Cardiac muscle cell (in vitro differentiated cells and primary cell): ENCODE measurements at places on chromosomes 2 and 18. TPM values are rescaled to one million over a fixed set of nuclear protein-coding genes. Genes with fewer than 3 reads are reported as not detected.
A peak's percentile ranks its signal among the peaks of the same experiment; 100 is the strongest.

DNA sequence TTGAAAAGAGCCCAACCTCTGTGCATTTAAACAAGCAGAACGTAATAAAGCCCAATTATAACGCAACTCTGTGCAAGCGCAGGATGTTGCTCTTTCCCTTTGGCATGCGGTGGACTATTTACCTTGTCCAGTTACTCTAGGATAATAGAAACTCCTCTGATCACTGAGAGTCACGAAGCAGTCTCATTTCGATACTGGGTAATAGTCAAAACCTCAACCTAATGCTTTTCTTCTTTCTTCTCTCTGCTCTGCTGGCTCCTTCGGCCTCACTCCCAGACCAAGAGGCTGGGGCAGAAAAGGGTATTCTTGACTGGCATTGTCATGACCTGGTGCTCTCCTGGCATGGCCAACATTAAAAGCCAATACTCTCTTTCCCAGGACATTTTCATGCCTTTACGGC, 89.7 kb upstream of the GCFC2 start:
- H3K36me3 ChIP-seq = no peaks in the 10 kb centered on the region
- H3K4me1 ChIP-seq = no peaks in the 10 kb centered on the region
- H3K27ac ChIP-seq = no peak overlapping the region
- no peak overlapping the region for H3K4me3 ChIP-seq
- DNase-seq = no peak

DNA sequence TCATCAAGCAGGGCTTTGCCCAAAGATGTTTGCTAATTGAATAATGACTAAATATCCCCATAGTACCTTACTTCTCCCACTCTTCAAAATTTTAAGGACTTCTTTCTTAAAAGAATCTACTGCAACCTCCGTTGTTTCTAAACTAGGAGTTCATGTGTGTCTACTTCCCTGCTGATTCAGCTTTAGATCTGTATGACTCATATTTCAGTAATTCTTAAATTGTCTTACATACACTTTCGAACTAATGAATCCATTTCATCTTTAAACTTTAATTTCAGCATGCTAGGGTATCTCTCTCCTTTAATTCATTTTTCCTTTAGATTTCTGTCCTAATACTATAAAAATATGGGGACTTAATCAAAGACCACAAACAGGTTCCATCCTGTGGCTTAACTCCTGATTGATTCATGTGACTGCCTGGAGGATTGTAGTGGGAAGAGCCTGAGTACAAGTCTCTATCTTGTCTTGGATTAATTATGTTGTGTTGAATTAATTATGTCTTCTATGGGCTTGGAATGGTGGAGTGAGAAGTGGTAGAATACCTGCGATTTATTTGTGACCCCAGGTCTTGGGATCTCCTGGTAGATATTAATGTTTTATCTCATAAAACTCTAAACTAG, 24.9 kb upstream of the COL5A2 start:
- no peaks in the 10 kb centered on the region for H3K36me3 ChIP-seq
- H3K27ac ChIP-seq = no peak overlapping the region
- H3K4me1 ChIP-seq = no peaks in the 10 kb centered on the region
- no peaks in the 10 kb centered on the region for H3K27me3 ChIP-seq

- no peaks in the 10 kb centered on the region for H3K4me1 ChIP-seq
- no peak for DNase-seq
- no peak overlapping the region for H3K27ac ChIP-seq
- H3K4me3 ChIP-seq = no peak overlapping the region
- no peaks in the 10 kb centered on the region for H3K27me3 ChIP-seq
- no peaks in the 10 kb centered on the region for H3K36me3 ChIP-seq
Measured at GRCh38 chr18:62033756-62034155, 140.9 kb upstream of the RNF152 start.

The ANKRD30BL gene
- polyA plus RNA-seq = not detected in 2 replicates

The PLB1 gene
- polyA plus RNA-seq = 0.25 and 1.1 TPM in 2 replicates

- H3K27ac ChIP-seq = no peak overlapping the region
- DNase-seq = no peak
- peaks cover 4% of the 10 kb centered on the region for H3K36me3 ChIP-seq
- no peak overlapping the region for H3K4me3 ChIP-seq
- H3K4me1 ChIP-seq = no peaks in the 10 kb centered on the region
Measured at GRCh38 chr2:24287171-24287570, 73.2 kb downstream of the ITSN2 start.

- H3K4me3 ChIP-seq = no peak overlapping the region
- no peak for DNase-seq
- peaks cover 27% of the 10 kb centered on the region for H3K4me1 ChIP-seq
Measured at GRCh38 chr2:8481463-8482009, 200.3 kb upstream of the ID2 start.

DNA sequence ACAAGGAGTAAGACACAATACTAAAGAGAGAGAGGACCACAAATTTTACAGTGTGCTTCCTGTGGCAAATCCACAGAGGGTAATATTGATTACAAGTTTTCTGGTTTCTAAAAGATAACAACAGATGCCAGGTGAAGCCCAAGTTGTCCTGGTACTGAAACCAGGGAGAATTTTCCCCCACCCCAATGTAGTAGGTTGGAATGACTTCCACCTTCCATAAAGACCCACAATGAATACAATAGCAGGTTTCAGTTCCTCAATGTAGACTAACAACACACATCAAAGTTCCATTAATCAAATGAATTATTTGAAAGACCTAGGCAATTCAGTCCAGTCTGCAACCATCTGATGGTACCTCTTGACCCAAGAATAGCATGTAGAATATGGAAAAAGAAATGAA, 44.0 kb upstream of the TMEM247 start:
- no peaks in the 10 kb centered on the region for H3K27me3 ChIP-seq
- no peak overlapping the region for H3K27ac ChIP-seq
- DNase-seq = no peak
- H3K4me3 ChIP-seq = no peak overlapping the region
- H3K36me3 ChIP-seq = no peaks in the 10 kb centered on the region

- H3K4me1 ChIP-seq = peaks cover 7% of the 10 kb centered on the region
- DNase-seq = no peak
- H3K4me3 ChIP-seq = no peak overlapping the region
- no peak overlapping the region for H3K27ac ChIP-seq
- no peaks in the 10 kb centered on the region for H3K36me3 ChIP-seq
Measured at GRCh38 chr2:223524066-223524465, 78.1 kb downstream of the SCG2 start.

The SCYGR1 gene
- not detected in 2 replicates for polyA plus RNA-seq

DNA sequence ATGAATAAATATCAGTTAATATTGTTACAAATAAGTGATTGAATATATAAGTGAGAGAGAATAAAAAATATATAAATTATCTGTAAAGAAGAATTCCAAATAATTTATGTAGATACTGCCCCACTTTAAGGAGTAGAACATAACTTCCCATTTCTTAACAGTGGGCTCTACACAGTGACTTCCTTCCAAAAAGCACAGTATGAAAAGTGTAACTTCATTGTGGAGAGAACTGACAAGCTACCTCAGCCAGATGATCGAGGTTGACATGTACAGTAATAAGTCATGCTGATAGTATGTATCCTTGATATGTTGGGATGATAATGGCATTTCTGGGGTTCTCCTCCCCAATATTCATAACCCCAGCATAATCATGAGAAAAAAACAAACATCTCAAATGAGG, 191.9 kb upstream of the FN1 start:
- no peak overlapping the region for H3K27ac ChIP-seq
- DNase-seq = no peak
- H3K36me3 ChIP-seq = no peaks in the 10 kb centered on the region
- H3K27me3 ChIP-seq = no peaks in the 10 kb centered on the region
- H3K4me3 ChIP-seq = no peak overlapping the region

- DNase-seq = no peak
- no peaks in the 10 kb centered on the region for H3K36me3 ChIP-seq
- no peak overlapping the region for H3K4me3 ChIP-seq
- H3K4me1 ChIP-seq = peaks cover 20% of the 10 kb centered on the region
- H3K27ac ChIP-seq = peak overlapping the region; percentile 94
Measured at GRCh38 chr18:74797577-74798151, 200.0 kb downstream of the ZNF407 start.

- no peak for DNase-seq
- no peaks in the 10 kb centered on the region for H3K36me3 ChIP-seq
- no peak overlapping the region for H3K4me3 ChIP-seq
- H3K4me1 ChIP-seq = no peaks in the 10 kb centered on the region
- H3K27ac ChIP-seq = no peak overlapping the region
Measured at GRCh38 chr2:26043862-26044696, 10.2 kb downstream of the RAB10 start.

DNA sequence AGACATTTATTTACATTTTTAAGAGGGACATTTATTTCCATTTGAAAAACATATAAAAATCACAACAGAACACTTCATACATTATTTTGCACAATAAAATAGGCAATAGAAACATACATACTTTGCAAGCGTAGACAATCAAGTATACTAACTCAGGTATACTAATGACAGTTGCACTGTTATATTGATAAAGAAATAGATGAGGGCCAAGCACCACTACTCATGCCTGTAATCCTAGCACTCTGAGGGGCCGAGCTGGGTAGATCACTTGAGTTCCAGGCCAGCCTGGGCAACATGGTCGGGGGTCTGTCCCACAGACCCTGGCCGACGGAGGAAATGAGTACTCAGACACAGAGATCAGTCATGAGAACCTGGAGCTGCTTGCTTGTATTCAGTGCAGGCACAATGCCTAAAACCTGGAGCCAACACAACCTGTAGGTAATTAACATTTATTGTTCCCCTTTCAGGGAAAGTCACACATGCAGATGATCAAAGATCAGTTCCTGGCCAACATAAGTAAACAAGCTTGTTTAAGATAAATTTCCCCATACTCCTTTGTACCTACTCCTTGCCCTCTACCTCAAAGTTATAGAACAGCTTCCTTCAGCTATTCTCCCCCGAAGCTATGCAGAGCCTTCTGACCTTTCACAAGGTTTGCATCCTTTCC, 1960.2 kb downstream of the SUCLG1 start:
- H3K36me3 ChIP-seq = no peaks in the 10 kb centered on the region
- no peak overlapping the region for H3K27ac ChIP-seq
- no peaks in the 10 kb centered on the region for H3K4me1 ChIP-seq
- H3K4me3 ChIP-seq = no peak overlapping the region

The PLA2R1 gene
- polyA plus RNA-seq = 0.22 TPM in 1 of 2 replicates, not detected in the other

DNA sequence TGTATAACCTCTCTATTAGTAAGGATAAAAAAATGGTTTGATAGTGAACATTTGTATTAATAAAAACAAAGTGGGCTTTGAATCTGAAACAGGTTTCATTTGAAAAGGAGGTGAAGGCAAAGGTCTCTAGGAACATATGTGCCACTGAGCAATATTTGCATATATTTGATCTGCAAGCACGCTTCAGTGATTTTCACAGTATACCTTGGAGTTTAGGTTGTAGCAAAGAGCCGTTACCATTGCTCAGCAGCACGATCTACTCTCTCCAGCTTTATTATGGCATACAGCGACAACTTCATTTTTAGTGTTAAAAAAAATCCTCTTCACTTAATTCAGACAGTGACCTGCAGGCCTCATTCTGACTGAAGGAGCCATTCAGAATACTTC, 75.8 kb upstream of the ZEB2 start:
- H3K27ac ChIP-seq = peak overlapping the region; percentile 41
- H3K4me1 ChIP-seq = peaks cover 10% of the 10 kb centered on the region
- no peak overlapping the region for H3K4me3 ChIP-seq
- H3K27me3 ChIP-seq = no peaks in the 10 kb centered on the region

- no peaks in the 10 kb centered on the region for H3K4me1 ChIP-seq
- no peak overlapping the region for H3K27ac ChIP-seq
- no peaks in the 10 kb centered on the region for H3K27me3 ChIP-seq
- no peak overlapping the region for H3K4me3 ChIP-seq
- no peaks in the 10 kb centered on the region for H3K36me3 ChIP-seq
Measured at GRCh38 chr2:235616885-235617284, 123.0 kb downstream of the AGAP1 start.
